ENCODE measurements at places on chromosomes 12 and 14.

- DNase-seq, result peak; percentile 63
Measured at GRCh38 chr14:60179431-60179869, 14.3 kb upstream of the DHRS7 start.

- peak; percentile 17 for DNase-seq
Measured at GRCh38 chr14:41498959-41499358, 107.7 kb upstream of the LRFN5 start.

- DNase-seq, result no peak
Measured at GRCh38 chr12:2560356-2560755, 234.4 kb upstream of the FKBP4 start.

- DNase-seq, result peak; percentile 91
Measured at GRCh38 chr14:68146818-68147217, 327.2 kb downstream of the RAD51B start.
